ENCODE measurements at places on chromosomes 6 and 20. TPM values are rescaled to one million over a fixed set of nuclear protein-coding genes. Genes with fewer than 3 reads are reported as not detected.

Gene SPEF1
- not detected for total RNA-seq

Gene TINAG
- total RNA-seq = not detected

Gene PRDM1
- total RNA-seq = 78.8 TPM

Gene PTK6
- 0.16 TPM for total RNA-seq

- no peak for DNase-seq
- H3K36me3 ChIP-seq = peaks cover 27% of the 10 kb centered on the region
- peak overlapping the region; percentile 97 for H3K4me3 ChIP-seq
- peak overlapping the region; percentile 99 for H3K27ac ChIP-seq
These were observed 569 bp upstream of the CDC5L start for GRCh38 chr6:44386929-44387345.

DNA sequence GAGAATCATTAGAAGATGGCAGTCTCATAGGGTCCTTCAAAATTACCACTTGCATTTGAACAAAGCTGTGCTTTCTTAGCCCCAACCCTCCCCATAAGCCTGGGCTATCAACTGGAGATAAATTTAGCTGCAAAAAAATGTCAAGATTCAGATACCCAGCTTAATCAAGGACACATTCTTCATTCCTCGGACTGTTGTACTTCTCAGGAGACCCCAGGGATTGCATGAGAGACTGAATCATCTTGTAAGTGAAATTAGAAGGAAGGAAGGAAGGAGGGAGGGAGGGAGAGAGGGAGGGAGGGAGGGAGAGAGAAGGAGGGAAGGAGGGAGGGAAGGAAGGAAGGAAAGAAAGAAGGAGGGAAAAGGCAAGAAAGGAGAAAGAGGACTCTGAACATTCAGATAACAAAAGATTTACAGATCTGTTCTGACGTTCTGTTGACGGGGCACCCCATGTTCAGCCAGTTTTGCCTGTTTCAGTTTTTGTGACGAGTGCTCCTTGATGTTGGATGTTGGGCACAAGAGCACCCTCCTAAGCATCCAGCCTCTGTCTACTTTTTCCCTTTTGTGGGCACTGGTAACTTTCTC lies 498.7 kb downstream of the PREX1 start:
- peaks cover 4% of the 10 kb centered on the region for H3K27me3 ChIP-seq
- H3K4me1 ChIP-seq = no peaks in the 10 kb centered on the region
- H3K27ac ChIP-seq = no peak overlapping the region
- DNase-seq = no peak

Measured in activated T-helper 1 cell treated with anti-CD3 and anti-CD28 coated beads, Interleukin-12 subunit alpha, Interleukin-12 subunit beta, Interleukin-2, Interleukin-4 antibody, amounts not matched to agents 30 ng/mL and 10 ng/mL and 1 ng/mL, durations not matched to agents 14 hours and 24 hours and 36 hours (primary cell).